ENCODE measurements at places on chromosomes 2 and 18. TPM values are rescaled to one million over a fixed set of nuclear protein-coding genes. Genes with fewer than 3 reads are reported as not detected.

DNA sequence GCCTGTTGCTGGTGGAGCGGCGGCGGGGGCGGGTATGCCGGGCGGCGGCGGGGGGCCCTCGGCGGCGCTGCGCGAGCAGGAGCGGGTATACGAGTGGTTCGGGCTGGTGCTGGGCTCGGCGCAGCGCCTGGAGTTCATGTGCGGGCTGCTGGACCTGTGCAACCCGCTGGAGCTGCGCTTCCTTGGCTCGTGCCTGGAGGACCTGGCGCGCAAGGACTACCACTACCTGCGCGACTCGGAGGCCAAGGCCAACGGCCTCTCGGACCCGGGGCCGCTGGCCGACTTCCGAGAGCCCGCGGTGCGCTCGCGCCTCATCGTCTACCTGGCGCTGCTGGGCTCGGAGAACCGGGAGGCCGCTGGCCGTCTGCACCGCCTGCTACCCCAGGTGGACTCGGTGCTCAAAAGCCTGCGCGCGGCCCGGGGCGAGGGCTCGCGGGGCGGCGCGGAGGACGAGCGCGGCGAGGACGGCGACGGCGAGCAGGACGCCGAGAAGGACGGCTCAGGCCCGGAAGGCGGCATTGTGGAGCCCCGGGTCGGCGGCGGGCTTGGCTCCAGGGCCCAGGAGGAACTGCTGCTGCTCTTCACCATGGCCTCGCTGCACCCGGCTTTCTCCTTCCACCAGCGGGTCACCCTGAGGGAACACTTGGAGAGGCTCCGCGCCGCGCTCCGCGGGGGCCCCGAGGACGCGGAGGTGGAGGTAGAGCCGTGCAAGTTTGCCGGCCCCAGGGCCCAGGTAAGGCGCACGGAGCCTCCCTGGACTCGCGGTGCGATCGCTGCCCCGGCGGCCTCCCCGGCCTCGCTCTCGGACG, 1.0 kb downstream of the ZCCHC2 start:
- peak overlapping the region; percentile 97 for H3K27ac ChIP-seq
- H3K4me3 ChIP-seq, result peak overlapping the region; percentile 74
- peaks cover 16% of the 10 kb centered on the region for H3K4me1 ChIP-seq
- DNase-seq, result peak; percentile 61
- no peaks in the 10 kb centered on the region for H3K27me3 ChIP-seq

ARL4C gene
- 3.0 TPM for total RNA-seq

DNA sequence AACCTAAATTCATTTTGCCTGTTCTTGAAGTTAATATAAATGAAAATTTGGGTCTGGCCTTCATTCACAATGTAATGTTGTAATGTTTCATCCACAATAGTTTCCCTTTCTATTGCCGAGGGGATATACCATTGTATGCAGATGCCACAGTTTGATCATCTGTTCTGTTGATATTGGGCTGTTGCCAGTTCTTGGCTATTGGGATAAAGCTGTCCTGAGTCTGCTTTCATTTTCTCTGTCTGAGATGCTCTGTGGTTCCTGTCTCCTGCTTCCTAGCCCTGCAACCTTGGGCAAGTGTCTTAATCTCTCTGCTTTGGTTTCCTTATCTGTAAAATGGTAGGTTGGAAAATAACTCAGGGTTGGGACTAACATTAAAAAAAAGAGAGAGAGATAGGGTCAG, 25.2 kb downstream of the B3GNT2 start:
- no peaks in the 10 kb centered on the region for H3K27me3 ChIP-seq
- no peak overlapping the region for H3K27ac ChIP-seq
- peaks cover 4% of the 10 kb centered on the region for H3K4me1 ChIP-seq
- no peaks in the 10 kb centered on the region for H3K36me3 ChIP-seq

- DNase-seq, result no peak
- H3K4me3 ChIP-seq, result no peak overlapping the region
- H3K36me3 ChIP-seq, result no peaks in the 10 kb centered on the region
- no peaks in the 10 kb centered on the region for H3K4me1 ChIP-seq
- no peak overlapping the region for H3K27ac ChIP-seq
Measured at GRCh38 chr2:163802284-163802683, 66.5 kb upstream of the FIGN start.

DNA sequence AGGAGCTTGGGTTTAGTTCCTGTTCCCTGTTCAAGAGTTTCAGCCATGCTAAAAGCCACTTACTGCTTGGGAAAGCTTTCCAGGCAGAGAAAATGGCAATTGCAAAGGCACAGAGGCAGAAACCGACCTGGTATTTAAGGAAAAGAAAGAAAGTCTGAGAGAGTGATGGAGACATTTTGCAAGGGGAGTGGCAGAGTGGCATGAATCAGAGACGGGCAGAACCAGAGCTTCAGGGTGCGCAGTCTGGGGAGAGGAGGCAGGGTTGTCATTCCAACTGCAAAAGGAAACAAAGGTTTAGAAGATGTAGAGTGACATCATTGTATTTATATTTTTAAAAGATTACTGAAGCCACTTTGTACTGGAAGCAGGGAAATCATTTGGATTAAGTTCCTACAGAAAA, 14.9 kb upstream of the GNAL start:
- no peaks in the 10 kb centered on the region for H3K4me1 ChIP-seq
- no peaks in the 10 kb centered on the region for H3K36me3 ChIP-seq
- no peak overlapping the region for H3K4me3 ChIP-seq
- no peak overlapping the region for H3K27ac ChIP-seq
